T-helper 17 cell (primary cell): ENCODE measurements at places on chromosomes 2 and 18.
A peak's percentile ranks its signal among the peaks of the same experiment; 100 is the strongest.

DNA sequence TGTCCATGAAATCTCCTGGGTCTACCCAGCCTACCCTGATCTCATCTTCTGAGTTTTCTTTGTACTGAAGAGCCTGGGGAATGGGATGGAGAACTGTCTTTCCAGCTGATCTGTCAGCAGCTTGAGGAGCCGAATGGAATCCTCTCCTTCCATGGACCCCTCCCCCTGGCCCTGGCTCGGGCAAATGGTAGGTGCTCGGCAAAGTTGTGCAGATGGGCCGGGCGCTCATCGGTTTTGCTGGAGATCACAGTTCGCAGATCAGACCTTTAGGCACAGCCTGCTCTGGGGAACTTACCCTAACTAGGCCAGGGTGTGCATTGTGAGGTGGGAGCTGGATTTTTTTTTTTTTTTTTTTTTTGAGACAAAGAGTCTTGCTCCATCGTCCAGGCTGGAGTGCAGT lies 40.4 kb downstream of the LCT start:
- H3K27me3 ChIP-seq: no peaks in the 10 kb centered on the region
- DNase-seq: no peak
- H3K27ac ChIP-seq: no peak overlapping the region
- H3K4me3 ChIP-seq: no peak overlapping the region

GRCh38 chr2:85016446-85016845 lies 45.5 kb downstream of the KCMF1 start:
- H3K4me1 ChIP-seq: peaks cover 44% of the 10 kb centered on the region
- DNase-seq: no peak
- H3K27me3 ChIP-seq: no peaks in the 10 kb centered on the region
- H3K36me3 ChIP-seq: no peaks in the 10 kb centered on the region
- H3K4me3 ChIP-seq: no peak overlapping the region

DNA sequence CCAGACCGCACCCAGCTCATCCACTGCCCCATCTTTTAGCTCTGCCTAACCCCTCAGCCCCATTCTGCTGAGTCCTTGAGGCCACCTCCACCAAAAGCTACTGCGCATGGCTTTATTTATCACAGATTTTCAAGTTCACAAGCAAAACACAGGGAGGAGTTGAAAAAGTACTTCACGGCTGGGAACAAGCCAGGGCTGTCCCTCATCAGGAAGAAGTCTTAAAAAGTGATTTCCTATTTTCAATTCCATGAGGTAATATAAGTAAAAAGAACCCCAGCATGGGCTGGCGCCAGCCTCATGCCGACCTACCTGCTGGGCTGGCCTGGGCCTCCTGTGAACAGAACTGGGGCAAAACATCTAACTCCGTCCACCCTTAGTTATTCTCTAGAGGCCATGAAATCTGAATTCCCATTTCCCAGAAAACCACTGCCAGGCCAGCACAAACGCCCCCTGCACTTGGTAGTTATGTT lies 69.0 kb downstream of the POLR1A start:
- peak overlapping the region; percentile 98 for H3K27ac ChIP-seq
- peaks cover 64% of the 10 kb centered on the region for H3K4me1 ChIP-seq
- DNase-seq: no peak

DNA sequence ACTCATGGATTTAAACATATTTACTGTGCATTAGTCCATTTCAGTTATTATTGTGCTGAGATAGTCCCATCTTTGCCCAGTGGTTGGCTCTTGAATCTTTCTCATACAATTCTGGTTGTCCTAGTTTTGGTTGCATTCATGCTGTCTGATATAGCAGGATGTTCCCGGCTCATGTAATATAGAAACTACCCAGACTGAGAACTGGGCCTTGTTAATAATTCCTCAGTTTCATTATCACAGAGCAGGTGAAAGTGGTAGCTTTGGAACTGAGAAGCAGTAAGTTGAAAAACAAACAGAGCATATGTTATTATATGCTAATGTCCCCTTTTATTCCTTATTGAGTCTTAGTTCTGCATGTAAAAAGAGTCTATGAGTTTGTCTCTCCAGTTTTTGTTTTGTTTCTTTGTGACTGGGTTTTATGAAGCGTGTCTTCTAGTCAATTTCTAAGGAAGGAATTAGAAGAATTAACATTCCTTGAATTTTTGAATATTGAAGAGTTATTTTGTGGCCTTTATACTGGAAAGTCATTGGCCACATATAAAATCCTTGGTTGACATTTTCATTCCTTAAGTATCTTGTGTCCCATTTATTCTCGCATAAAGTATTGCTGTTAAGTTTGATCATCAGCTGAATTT lies 43.3 kb downstream of the EIF5B start:
- H3K4me3 ChIP-seq: no peak overlapping the region
- peak overlapping the region; percentile 24 for H3K27ac ChIP-seq
- H3K27me3 ChIP-seq: no peaks in the 10 kb centered on the region
- H3K36me3 ChIP-seq: peaks cover 20% of the 10 kb centered on the region
- peaks cover 7% of the 10 kb centered on the region for H3K4me1 ChIP-seq
- DNase-seq: no peak
